ENCODE measurements at places on chromosomes 16 and 17.

- DNase-seq = peak; percentile 32
Observed at GRCh38 chr17:62965174-62965685, 805 bp upstream of the TANC2 start.

- DNase-seq = no peak
Observed at GRCh38 chr17:80064696-80065095, 28.3 kb downstream of the CCDC40 start.

- no peak for DNase-seq
Observed at GRCh38 chr17:1073241-1073962, 76.5 kb downstream of the TIMM22 start.

GRCh38 chr17:63497708-63498483, 21.0 kb downstream of the ACE start:
- DNase-seq = no peak

- DNase-seq = peak; percentile 27
Observed at GRCh38 chr17:28228109-28228840, 90.7 kb upstream of the TMEM97 start.
